ENCODE measurements at places on chromosomes 3 and 15.

- no peak for DNase-seq
Measured at GRCh38 chr15:66879531-66880368, 177.7 kb downstream of the SMAD6 start.

GRCh38 chr3:14640157-14640562, 11.4 kb upstream of the CCDC174 start:
- peak; percentile 51 for DNase-seq

DNA sequence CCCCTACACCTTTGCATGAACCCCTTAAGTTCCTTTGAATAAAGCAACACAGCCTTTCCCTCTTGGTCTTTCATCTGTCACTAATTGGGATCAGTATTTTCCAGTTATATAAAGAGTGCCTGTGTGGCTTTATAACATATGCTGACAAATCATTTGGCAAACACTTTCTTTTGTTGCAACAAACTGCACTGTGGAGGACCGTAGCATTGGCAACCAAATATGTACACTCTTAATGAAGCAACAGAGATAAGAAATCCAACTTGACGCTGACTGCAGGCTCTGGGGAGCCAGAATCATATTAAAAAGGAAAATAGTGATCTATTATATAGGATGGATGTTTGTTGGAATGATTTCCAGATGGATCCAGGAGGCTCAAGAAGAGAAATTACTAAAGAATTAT, 120.1 kb upstream of the PRICKLE2 start:
- DNase-seq: no peak

DNA sequence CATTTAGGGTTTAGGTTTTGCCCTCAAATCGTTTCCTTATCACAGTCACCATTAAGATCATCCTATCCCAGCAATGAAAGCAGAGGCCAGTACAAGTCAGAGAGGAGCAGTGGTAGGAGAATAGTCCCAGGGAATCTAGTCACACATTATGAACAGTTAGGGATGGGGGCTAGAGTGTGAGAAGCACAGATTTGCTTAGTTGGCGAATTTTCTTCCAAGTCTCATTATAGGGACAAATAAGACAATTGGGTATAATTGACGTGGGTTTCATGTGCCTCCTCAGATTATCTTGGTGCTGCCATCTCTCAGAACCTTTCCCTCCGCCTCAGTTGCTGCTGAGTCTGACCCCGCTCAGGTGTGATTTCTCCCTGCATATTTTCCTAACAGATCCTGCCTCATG, 407.1 kb downstream of the SQOR start:
- DNase-seq: no peak

- no peak for DNase-seq
Measured at GRCh38 chr15:64985366-64986033, 4.2 kb downstream of the SPG21 start.

GRCh38 chr3:114120211-114120610, 58.6 kb downstream of the DRD3 start:
- no peak for DNase-seq

- no peak for DNase-seq
Measured at GRCh38 chr3:42262525-42262924, 3.5 kb downstream of the CCK start.

DNA sequence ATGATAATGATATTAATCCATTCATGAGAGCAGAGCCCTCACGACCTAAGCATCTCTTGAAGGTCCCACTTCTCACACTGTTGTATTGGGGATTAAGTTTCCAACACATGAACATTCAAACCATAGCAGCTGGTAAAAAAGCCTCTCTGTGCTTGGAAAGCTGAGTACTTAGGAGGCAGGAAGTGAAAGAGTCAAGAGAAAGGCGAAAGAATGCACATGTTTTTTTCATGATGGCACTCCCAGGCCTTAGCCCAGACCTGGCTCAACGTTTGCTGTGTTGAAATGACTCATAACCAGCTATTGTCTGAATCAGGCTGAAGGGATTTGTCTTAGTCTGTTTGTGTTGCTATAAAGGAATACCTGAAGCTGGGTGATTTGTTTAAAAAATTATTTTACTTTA, 84.4 kb upstream of the RGMA start:
- no peak for DNase-seq

- no peak for DNase-seq
Measured at GRCh38 chr3:100389025-100389424, 11.9 kb downstream of the TOMM70 start.

DNA sequence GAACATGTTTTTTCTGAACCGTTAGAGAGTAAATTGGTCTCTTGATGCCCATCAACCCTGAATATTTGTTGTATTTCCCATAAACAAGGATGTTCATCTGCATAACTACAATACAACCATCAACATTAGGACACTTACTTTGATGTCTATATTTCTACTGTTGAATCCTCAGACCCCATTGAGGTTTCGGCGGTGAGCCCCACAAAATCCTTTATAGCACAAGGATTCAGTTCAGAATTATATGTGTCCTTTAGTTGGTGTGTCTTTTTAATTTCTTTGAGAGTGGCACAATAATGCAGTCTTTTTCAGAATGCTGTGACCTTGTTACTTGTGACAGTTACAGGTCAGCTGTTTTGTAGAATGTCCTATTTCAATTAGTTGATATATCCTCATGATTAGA, 158.0 kb downstream of the FNDC3B start:
- DNase-seq: no peak

Measured in occipital lobe (tissue), 3 donors.